ENCODE measurements at places on chromosomes 3 and 15.

GRCh38 chr3:186268616-186269448 is 93.2 kb downstream of the DGKG start:
- DNase-seq, result no peak

GRCh38 chr3:32593903-32594525 is 23.4 kb upstream of the DYNC1LI1 start:
- DNase-seq, result no peak

- no peak for DNase-seq
Measured at GRCh38 chr3:112407888-112408702, 75.1 kb downstream of the CD200 start.

GRCh38 chr3:129230311-129231019 is 18.9 kb upstream of the COPG1 start:
- no peak for DNase-seq

- no peak for DNase-seq
Measured at GRCh38 chr15:38972831-38973230, 408.2 kb upstream of the RASGRP1 start.

GRCh38 chr3:187888701-187889100 is 143.4 kb upstream of the BCL6 start:
- DNase-seq, result no peak

- DNase-seq, result no peak
Measured at GRCh38 chr3:101939361-101940049, 90.2 kb downstream of the NFKBIZ start.

GRCh38 chr15:71628988-71629770 is 181.2 kb upstream of the NR2E3 start:
- no peak for DNase-seq

- DNase-seq, result no peak
Measured at GRCh38 chr3:58728723-58729122, 62.1 kb upstream of the FAM3D start.

GRCh38 chr15:64982472-64982871 is 7.2 kb downstream of the SPG21 start:
- no peak for DNase-seq

- DNase-seq, result no peak
Measured at GRCh38 chr3:71601811-71602210, 18.3 kb upstream of the FOXP1 start.

- no peak for DNase-seq
Measured at GRCh38 chr15:32706704-32707103, 11.1 kb upstream of the GREM1 start.

DNA sequence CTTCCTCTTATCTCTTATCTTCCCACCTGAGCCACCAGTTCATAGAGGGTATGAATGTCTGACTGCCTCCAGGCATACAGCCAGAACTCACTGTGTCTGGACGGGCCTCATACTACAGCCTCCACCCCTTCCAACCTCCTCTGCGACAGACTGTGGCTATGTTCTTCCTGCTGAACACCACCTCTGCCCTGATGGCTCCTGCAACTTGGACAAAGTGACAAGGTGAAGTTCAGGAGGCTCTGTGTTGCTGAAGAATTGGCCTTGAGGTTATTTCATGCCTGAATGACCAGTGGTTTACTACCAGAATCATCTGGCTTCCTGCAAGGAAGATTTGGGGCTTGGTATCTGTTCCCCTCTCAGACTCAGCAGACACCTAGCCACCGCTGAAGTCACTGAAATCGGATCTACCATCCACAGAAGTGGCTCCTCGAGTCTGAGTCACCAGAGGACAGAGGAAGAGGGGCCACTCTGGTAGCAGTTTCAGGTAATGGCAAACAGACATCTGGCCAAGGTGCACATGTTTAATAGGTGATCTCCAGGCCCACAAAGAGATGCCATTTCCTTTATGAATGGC is 14.2 kb upstream of the ULK3 start:
- no peak for DNase-seq

- DNase-seq, result peak; percentile 44
Measured at GRCh38 chr3:141383555-141384129, 15.3 kb downstream of the ZBTB38 start.

DNA sequence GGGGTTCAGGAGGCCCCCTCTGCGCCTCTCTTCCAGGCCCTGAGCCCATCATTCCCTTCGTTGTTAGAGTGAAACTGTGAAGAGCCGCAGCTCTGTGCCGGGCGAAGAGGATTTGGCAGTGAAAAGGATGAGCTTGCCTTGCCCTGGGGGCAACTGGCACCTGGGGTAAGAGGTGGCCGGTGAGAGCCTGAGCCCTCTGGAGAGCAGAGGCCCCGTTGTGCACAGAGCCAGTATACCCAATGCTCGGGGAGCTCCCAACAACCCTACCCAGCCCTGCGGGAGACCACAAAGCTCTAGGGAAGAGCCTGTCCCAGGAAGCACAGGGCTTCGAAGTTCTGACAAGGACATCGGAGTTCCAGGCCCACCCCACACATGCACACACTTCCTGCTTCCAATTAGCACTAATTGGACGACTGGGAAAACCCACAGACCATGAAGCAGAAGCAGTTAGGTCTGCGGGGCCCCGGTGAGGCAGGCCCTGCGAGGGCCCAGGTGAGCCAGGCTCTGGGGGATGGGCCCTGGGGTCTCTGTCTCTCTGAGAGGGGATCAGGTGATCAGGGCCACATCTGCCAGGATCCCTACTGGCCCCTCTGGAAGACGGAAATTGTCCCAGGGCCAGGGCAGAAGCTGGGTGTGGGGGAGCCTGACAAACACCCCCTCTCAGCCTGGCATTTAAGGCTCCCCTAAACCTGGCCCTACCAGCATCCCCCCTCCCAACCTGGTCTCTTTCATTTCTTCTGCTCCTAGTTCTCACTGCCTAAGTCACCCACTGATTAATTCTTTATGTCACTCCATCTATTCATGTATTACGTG is 27.9 kb upstream of the SFMBT1 start:
- no peak for DNase-seq

DNA sequence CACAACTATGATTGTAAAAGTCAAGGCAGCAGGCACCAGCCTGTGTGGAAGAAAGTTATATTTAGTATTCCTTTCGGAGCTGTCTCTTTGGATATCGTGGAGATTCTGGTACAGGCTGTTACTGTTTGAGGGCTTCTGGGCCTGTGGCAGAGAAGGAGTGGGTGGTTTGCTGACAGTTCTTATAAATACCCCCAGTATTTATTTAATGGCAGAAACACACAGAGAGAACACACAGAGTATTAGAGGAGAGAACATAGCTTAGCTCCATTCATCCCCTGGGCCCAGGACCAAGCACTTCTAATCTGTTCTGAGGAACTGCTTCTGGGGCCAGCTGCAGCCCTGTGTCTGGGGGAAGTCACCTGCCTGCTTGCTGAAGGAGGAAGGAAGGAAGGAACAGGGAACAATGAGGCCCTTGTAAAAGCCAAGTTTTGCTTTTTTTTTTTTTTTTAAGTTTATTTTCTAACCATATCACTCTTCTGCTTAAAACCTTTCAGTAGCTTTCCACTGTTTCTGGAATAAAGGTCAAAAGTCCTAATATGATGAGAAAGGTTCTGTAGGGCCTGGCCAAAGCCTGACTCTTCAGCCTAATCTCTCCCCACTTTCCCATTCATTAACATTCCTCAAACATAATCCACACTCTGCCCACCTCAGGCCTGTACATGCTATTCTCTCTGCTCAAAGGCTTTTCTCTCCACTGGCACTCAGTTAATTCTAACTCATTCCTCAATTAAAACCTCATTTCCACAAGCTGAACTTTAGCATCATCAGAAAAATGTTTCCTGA is 11.8 kb upstream of the PP2D1 start:
- DNase-seq, result no peak

GRCh38 chr3:112427123-112427522 is 72.1 kb downstream of the BTLA start:
- DNase-seq, result no peak

GRCh38 chr3:1971780-1972179 is 126.9 kb upstream of the CNTN4 start:
- DNase-seq, result no peak

DNA sequence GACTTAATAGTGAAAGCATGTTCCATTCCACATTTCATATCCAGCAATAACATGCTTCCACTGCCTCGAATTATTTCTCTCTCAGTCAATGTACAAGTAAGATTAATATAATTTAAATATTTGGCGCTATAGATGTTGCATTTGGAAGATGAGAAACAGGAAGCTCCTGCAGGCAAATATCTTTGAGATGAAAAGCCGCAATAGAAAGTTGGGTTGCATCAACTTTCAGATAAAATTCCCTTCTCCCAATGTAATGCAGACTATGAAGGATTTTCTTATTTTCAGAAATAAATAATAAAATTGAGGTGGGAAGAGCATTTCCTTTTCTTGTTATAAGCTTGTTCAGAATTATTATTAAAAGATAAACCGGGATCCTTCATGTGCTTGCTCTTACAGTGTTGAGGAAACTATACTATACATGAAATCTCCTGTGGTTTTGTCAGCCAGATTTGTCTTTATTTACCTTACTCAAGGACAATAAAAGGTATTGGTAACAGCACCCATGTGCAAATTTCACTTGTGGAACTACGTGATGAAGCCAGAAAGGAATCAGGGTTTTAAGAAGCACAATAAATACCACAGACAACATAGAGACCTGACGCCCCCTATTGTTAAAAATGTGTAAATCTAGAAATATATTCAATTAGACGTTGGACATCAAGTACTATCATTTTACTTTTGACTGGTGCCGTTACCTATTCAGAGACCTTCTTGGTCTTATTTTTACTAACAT is 307.0 kb downstream of the ARPP21 start:
- DNase-seq, result no peak

GRCh38 chr3:12885583-12885930 is 44.2 kb upstream of the RPL32 start:
- DNase-seq, result no peak

- no peak for DNase-seq
Measured at GRCh38 chr3:14340960-14341708, 61.3 kb upstream of the SLC6A6 start.

GRCh38 chr3:41175365-41175764 is 23.9 kb upstream of the CTNNB1 start:
- DNase-seq, result no peak

- DNase-seq, result no peak
Measured at GRCh38 chr15:67100801-67101581, 35.6 kb downstream of the SMAD3 start.

GRCh38 chr3:12687948-12688347 is 24.0 kb upstream of the RAF1 start:
- no peak for DNase-seq

DNA sequence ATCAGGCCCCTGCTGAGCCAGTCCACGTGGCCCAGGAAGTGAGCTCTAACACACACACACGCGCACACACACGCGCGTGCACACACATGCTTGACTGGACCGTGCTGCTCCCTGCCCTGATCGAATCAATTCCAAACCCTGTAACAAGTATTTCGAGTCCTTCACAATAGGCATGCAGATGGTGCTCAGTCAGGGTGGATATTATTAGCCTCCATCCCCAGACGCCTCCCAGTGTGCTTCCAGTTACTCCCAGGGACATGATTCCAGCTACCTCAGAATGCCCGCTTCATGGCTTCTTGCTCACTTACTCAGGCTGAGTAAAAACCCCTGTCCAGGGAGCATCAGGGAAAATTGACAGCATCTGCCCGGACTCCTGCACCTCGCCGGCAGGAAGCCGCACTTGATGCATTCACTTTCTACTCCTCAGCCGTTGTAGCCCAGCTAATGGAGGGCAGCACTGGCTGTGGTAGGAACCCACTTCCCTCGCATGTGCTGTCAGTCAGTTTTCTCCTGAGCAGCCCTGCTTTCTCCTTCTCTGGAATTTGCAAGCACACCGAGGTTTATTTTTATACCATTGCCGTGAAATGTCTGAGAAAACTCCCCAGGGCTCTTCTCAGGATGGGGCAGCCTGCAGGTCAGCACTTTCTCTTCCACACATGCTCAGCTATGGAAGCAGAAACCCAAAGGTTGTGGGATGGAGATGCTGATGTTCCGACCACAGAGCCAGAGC is 126.1 kb upstream of the ABHD17C start:
- DNase-seq, result no peak

GRCh38 chr3:24190256-24190655 is 245.2 kb downstream of the NR1D2 start:
- no peak for DNase-seq

DNA sequence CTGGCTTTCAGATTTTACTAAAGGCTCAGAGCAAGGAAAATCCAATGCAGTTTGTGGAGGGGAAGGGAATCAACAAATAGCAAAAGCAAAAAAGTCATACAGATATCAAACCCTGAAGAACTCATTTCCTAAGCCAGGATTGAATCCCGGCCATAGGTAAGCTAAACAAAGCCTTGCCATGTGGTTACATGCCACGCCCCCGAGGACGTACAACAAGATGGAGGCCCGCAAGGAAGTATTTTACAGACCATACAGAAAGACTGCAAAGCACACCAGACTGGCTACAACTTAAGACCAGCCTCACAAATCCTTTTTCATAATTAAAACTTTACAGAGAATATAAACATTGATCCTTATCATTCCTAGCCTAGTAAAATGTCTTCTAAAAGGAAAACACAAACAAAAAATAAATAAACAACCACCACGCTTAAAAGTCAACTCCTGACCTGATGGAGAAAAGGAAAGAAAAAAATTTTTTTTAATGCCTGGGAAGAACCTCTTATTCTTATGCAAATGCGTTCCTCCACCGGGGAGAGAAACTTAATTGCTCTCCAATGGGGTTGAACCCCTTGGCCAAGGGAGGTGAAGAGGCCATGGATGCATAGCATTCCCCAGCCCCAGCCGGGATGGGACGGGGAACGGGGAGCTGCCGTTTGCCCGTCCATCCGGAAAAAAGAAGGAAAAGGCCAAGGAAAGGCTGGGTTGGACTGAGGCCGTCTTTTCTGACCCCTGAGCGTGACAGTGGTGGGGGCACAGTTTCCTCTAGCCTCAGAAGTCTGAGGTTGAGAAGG is 39.3 kb downstream of the IL1RAP start:
- no peak for DNase-seq

DNA sequence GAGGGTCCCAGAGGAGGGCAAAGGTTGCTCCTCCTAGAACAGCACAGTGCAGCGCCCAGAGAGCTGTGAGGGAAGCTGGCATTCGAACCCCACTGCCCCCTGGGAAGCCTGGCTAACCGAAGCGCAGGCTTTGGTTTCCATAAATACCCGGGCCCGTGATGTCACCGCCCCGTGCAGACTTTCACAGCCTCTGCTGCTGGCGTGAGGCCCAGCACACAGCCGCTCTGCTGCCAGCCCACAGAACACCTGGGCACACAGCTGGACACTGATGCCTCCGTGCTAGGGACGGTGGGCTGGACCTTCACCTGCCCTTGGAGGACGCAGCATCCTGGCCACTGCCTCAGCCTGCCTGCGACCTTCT is 1.0 kb downstream of the IQSEC1 start:
- no peak for DNase-seq

DNA sequence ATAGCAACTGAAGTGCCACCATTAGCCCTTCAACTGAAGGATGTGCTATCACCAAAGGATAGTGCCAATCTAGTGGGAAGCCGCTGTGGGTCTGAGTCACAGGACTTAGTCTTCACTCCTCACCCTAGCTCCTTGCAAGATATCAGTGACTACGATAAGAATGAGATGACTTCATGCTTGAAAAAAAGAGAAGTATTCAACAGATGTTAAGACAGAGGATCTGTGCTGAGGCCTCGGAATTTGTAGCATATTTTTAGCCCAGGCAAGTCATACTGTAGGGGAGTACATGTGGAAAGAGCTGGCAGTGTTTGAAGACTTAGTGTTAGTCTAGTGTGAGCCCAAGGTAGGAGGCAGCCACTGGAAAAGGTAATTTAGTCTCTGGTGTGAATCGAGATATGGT is 270.7 kb upstream of the LRTM1 start:
- DNase-seq, result no peak
